ENCODE measurements at places on chromosomes 11 and 22.
A peak's percentile ranks its signal among the peaks of the same experiment; 100 is the strongest.

- DNase-seq, result no peak
Observed at GRCh38 chr11:113884361-113884836, 9.0 kb upstream of the USP28 start.

GRCh38 chr11:55697817-55698216, 35.8 kb downstream of the OR4C6 start:
- no peak for DNase-seq

- no peak for DNase-seq
Observed at GRCh38 chr22:32444068-32444467, 20.2 kb downstream of the BPIFC start.

DNA sequence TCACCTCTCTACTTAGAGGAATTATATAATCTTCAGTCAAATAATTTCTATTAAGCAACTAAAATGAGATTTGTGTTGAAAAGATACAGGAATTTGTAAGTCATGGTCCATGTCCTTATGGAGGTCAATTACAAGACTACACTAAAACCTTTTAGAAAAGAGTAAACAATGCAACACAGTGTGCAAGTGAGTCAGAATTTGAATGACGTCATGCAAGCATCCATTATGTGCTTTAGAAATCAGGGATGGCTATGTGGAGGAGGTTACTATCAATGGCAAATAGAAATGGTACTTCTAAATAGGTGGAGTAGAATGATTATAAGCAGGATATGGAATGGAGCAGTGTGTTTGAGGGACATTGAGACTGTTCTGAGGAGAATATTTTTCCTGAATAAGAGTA, 16.6 kb downstream of the OR10D3 start:
- no peak for DNase-seq

DNA sequence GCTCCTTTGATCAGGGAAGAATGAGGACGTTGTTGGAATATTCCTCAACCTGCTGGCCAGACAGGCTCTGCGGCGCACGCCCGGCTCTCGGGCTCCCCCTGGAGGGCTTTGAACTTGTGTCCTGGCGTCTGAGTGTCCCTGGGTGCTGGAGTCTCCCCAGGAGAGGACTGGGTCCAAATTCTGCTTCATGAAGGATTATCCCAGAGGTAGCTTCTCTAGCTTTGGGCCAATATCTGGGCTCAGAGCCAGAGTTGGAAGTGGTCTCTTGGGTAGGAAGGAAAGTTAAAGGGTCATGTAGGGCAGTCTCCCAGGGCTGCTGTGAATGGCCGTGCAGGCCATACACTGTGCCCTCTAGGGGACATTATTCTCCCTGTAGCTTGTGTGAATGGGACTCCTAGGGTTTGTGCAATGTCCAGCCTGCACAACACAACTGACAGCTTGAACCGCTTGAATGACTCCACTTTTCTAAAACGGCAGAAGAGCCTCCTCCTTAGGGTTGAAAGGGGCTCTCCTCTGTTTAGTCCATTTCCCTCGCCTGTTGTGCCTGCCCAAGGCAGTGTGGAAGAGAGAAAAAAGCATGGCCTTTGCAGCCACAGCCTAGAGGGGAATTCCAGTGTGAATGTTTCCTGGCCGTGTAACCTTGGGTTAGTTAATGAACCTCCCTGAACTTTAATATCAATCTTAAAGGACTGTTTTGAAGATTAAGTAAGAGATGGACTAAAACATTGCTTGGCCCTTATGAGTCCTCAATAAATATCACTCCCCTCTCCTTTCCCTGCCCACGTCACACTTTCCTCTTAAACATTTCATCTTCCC, 111.2 kb upstream of the THY1 start:
- DNase-seq, result peak; percentile 75

DNA sequence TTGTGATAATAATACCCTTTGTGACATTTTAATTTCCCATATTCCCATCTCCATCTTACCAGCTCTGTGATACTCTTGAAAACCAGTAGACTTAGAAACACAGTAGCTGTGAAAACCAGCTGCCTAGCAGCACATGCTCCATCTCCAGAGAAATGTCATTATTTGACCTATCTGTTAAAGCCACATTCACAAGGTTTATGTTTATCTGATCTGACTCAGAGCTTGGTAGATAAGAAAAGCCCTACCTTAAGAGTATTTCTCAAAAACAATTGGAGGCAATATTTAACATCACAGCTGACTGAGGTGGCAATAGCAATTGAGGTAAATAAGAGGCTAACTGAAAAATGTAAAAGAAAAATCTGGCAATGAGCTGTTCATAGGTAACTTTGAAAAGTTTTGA, 8.1 kb upstream of the ANO3 start:
- no peak for DNase-seq

Measured in left forelimb (tissue), 1 donor.